NCI-H526 (cell line): ENCODE measurements at places on chromosomes 11 and 22.

DNA sequence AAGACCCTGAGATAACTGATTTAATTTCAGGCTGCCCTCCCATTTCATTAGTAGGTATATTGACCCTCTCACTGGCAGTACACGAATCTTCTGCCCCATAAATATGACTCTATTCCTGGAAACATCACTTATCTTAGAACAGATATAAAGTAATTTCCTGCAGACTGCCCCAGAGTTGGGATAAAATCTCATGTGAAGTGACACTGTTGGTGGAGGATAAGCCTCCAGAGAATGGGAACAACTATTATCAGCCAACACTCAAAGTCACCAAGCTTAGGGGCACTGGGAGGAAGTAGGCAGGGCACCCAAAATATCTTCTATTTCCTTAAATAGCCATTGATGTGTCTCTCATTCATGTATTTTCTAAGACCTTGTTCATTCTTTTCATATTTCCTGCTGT lies 8.2 kb downstream of the OR51B5 start:
- no peak for DNase-seq

- DNase-seq, result no peak
Measured at GRCh38 chr22:43088627-43088983, 586 bp downstream of the TTLL1 start.

GRCh38 chr11:77457340-77457739 lies 16.6 kb downstream of the PAK1 start:
- DNase-seq, result no peak

- no peak for DNase-seq
Measured at GRCh38 chr11:94727819-94728218, 40.3 kb upstream of the AMOTL1 start.

GRCh38 chr11:14538271-14538925 lies 18.2 kb upstream of the PSMA1 start:
- DNase-seq, result no peak

DNA sequence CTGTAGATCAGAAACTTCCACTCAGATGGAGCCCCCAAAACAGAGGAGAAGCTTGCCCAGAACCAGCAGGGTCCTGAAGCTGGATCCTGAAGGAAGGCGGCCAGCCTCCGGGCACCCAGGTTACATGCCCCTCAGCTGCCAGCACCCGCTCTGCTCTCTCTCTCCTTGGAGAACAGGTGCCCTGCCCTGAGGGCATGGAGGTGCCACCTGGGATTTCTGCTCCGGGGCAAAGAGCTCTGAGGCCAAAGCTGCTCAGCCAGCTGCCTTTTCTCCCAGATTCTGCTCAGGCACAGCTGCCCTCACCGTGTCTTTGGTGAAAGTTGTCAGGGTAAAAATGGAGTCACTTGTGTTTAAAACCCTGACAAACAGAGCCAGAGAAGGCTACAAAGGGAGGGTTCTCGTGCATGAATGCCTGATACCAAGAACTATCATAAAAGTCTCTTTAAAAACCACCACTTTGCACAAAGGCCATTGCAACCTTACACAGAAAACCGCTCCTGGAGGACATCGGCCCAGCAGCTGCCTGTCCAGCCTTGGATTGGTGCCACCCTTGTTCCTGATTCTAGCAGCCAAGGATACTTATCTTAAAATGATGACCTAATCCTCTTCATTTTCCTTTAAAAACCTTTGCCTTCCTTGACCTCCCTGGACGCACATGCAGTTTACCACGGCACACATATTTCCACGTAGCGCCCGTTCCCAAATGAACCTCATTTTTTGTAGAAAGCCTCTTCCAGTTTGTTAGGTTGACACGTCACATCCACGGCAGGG lies 140.0 kb downstream of the CACNA1I start:
- DNase-seq, result no peak

GRCh38 chr11:65712633-65713076 lies 603 bp downstream of the KAT5 start:
- DNase-seq, result no peak

DNA sequence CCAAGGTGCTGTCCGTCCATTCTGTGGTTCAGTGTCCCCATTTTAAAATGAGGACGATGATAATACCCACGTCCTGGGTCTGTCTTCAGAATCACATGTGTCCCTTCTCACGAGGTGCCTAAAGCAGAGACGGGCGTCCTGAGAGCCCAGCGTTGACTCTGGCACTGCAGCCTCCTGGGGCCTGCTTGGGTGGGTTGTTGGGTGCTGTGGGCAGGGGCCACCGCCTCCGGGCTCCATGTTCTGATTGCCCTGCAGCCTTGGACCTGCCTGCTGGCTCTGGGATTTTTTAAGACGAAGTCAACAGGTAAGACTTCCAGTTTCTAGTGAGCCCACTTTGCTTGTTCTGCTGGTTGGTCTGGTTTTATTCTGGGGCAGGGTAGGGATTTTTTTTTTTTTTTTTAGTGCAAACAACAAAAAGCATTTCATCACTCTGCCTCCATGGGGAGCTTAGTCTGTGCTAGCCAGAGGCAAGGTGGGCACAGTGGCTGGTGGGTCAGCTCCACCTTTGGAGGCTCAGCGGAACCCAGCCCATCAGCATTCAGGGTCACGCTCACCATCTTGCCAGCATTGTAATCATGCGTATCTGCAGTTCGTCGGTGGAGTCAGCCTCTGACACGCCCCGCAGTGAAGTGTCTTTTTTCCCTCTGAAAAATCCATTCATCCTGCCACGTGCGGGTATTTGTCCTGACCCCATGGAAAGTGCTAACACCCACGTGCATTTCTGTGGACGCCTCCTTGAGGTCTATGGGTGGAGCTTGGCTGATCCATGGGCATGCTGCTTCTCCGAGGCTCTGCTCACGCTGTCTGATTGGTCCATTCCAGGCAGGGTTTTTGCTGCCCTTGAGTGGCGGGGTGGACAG lies 28.3 kb downstream of the NADSYN1 start:
- DNase-seq, result no peak

DNA sequence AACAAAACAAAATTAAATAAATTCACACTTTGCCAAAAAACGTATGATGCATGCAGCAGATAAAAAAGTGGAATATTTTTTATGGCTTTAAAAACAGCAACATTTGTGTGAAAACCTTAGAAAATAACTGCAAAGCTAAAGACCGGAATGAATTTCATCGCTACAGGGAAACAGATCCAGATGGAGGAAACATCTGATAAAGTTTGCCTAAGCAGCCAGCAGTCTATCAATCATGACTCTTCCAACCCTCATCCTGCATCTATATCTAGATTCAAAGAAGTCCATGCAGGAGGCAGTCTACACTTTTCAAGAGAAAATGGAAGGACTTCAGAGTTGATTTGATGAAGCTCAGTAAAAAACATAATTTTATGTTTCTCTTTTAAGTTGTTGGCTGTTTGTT lies 126.8 kb downstream of the SWAP70 start:
- no peak for DNase-seq
